AG08396 (cell line): ENCODE measurements at places on chromosomes 4 and X.

DNA sequence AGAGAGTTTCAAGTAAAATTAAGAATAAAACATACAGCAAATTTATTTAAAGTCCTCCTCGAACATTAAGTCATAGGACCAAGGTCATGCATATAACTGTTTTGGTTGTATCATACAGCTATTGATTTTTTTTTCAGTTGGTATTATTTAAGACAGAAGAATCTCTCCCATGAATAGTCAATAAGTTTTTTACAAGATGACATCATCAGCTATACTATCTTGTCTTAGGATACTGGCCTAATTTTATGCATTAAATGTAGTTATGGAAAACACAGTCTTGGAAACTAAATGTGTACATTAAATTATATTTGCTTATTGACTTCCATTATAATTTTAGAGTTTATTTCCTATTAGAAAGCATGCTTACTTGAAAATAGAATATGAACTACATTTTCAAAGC lies 755.9 kb downstream of the PCDH19 start:
- no peak for DNase-seq

GRCh38 chr4:8403976-8404375 lies 36.5 kb downstream of the ACOX3 start:
- no peak for DNase-seq

GRCh38 chr4:76783836-76784235 lies 114.1 kb downstream of the SOWAHB start:
- DNase-seq: no peak

GRCh38 chrX:34875204-34875603 lies 67.4 kb upstream of the FAM47B start:
- peak; percentile 22 for DNase-seq

DNA sequence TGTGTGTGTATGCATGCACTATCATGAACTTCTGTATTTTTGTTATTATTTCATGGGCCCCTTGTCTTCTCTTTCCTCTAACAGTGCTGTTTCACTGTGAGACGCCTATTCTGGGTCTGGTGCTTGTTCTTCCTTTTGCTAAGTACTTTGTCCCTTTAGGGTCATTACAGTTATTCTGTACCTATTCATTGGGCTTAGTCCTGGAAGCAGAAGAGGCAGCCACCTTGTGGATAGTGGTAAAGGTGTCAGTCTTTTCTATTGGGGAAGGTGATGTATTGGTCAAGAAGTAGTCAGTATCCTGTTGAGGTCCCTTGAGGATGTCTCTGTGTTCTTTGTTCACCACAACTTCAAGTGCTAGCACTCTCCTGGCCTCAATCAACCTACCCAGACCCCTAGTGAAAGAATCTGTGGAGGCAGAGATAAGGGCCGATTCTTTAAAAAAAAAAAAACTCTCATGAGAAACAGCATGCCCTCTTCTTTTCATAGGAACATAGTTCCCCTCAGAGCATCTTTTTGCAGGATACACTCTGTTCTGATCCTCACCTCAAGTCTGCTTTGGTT lies 593.8 kb downstream of the SPRY1 start:
- no peak for DNase-seq

DNA sequence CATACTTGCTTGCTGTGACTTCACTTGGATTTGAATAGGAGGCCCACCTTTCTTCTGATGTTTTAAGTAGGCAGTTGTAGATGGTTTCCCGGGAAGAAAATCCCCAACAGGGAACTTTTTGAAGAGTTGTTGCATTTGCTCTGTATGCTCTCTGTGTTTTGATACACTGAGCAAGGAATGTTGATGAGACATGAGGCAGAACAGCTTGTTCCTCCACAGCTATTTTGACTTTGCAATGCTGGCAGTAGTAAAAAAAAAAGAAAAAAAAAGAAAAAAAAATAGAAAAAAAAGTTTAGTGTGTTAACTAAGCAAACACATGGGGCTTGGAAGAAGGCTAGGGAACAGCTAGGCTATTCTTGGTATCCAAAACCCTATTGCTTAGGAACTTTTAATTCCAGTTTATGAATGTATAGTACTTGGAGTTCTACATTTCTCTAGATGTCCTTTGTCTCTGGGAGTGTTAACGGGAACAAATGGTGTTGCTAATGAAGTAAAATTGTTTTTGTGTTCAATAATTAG lies 23.4 kb upstream of the PAQR3 start:
- DNase-seq: no peak

DNA sequence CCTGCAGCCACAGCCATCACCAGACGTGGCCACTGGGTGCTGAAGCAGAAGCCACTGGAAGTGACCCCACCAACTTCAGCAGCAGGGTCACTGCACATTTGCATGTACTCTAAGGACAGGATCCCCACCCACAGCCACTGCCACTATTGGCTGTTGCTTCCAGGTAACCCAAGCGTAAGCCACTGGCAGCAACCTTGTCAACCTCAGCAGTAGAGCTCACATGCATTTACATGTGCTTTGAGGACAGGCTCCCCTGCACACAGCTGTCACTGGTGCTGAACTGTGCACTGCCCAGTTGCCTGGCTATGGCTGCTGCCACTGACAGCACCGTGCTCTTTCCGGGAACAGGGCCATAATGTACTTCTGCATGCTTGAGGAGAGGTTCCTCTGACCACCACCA lies 332.4 kb upstream of the DMD start:
- DNase-seq: no peak

DNA sequence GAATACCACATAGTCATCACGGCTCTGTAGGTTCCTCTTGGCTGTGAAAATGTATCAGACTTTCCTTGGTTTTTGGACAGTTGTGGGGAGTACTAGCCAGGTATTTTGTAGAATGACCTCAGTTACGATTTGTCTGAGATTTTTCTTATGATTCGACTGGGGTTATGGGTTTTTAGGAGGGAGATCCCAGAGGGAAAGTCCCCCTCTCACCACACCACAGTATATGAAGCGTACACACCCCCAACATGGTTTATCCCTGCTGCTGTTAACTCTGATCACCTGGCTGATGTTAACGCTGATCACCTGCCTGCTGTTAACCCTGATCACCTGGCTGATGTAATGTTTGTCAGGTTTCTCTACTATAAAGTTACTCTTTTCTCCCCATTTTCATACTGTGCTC lies 72.6 kb downstream of the ANAPC4 start:
- no peak for DNase-seq

DNA sequence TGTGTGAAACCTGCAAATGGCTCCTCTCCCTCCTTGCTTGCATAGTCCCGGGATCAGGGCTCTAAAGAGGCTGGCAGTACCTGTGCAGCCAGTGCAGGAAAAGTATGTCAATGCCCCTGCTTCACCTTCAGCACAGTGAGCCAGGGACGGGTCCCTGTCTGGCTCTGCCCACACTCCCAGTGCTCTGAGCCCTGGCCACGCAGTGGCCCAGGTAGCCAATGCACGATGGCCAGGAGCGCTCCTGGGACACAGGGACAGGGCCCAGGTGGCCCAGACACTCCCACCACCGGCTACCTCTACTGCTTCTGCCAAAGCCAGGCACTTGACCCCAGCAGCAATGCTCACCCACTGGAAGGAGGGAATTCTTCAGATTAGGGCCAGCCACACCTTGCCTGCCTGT lies 68.0 kb upstream of the MAGEA10 start:
- no peak for DNase-seq

- no peak for DNase-seq
These were observed 41.8 kb downstream of the FGF13 start for GRCh38 chrX:138669693-138670092.

- DNase-seq: no peak
These were observed 19.2 kb downstream of the PPP3CA start for GRCh38 chr4:101328063-101328602.

DNA sequence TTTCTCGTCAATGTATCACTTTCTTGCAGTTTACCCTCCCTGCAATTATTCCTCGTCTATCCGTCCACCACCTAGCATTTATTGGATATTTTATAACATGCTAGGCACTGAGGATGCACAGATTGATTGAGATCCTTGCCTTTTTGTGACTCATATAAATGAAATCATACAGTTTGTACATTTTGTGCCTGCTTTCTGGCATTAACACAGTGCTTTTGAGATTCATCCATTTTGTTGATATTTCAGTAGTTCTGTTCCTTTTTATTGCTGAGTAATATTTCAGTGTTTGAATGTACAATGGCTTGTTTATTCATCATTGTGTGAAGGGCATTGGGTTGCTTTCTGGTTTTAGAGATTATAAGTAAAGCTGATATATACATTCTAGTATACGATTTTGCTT lies 841 bp downstream of the TBC1D19 start:
- DNase-seq: no peak

- peak; percentile 58 for DNase-seq
These were observed 28.3 kb downstream of the AREG start for GRCh38 chr4:74473155-74473811.

GRCh38 chr4:141684785-141685184 lies 48.4 kb downstream of the IL15 start:
- no peak for DNase-seq

DNA sequence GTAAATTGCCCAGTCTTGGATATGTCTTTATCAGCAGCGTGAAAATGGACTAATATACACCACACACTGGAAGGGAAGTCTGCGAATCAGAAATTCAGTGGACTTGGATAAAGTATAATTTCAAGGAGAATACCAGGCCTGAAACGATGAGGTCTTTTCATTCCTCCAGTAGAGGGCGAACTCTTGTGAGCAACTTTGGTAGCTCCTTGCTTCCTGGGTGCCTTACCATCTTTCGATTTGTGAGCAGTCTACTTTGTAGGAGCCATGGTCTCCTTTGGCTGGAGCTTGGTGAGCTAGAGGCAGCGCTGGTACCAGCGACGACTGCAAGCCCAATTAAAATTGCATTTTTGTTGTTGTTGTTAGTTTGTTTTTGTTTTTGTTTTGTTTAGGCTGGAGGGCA lies 791.9 kb downstream of the FAT4 start:
- no peak for DNase-seq

GRCh38 chrX:41923211-41923977 lies at the start of gene CASK:
Gene CASK, minus strand, starts transcription at chrX:41923554. Its CDS starts 566 bp downstream, at chrX:41922988.
- DNase-seq: peak; percentile 94

- DNase-seq: no peak
These were observed 380.6 kb downstream of the INPP4B start for GRCh38 chr4:142465526-142465925.

DNA sequence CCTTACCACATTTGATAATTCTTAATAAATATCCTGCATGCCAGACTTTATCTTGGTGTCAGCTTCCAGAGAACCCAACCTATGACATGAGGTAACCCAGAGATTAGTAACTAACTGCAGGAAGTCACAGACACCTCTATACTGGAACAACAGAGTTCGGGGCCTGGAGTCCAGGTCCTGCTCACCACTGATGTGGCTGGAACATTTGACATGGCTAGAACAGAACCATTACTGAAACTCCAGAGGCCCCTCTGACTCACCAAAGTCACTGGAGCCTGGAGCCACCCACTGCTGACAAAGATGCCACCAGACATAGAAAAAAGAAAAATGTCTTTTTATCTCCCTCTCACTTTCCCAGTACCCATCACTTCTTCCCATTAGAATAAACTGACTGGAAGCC lies 403.7 kb downstream of the MID1IP1 start:
- no peak for DNase-seq

DNA sequence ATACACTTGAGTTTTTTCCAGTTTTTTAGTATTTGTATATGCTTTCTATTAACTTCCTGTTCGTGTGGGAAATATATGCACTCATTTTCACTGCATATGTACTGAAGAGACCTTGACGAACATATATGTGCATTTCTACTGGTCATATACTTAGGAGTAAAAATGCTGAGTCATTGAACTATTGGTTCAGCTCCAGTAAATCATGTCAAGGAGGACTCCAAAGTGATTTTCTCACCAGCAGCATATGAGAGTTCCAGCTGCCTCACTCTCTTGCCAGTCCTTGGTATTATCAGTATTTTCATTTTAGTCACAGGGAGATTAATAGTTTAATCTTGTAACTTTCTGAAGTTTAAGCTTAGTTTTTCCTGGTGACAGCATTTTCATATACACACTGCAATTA lies 2750.2 kb downstream of the ARAP2 start:
- DNase-seq: no peak

GRCh38 chr4:139763672-139764071 lies 98.1 kb downstream of the MGST2 start:
- no peak for DNase-seq

DNA sequence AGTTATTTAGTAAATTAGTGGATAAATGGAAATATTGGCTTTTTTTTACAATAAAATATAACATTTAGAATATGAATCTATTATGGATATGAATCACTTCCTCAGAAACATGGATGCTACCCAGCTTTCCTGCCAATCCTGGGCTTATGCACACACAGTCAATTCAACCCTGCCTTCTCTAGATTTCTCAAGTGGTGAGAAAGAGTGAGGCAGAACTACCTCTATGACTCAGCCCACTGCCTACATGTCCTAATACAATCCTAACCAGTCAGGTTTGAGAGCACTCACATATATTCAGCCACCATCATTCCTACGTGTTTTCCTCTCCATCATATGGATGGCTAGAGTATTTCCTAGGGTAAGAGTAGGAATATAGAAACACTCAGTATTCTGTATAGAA lies 91.1 kb upstream of the ANKRD50 start:
- DNase-seq: peak; percentile 3

DNA sequence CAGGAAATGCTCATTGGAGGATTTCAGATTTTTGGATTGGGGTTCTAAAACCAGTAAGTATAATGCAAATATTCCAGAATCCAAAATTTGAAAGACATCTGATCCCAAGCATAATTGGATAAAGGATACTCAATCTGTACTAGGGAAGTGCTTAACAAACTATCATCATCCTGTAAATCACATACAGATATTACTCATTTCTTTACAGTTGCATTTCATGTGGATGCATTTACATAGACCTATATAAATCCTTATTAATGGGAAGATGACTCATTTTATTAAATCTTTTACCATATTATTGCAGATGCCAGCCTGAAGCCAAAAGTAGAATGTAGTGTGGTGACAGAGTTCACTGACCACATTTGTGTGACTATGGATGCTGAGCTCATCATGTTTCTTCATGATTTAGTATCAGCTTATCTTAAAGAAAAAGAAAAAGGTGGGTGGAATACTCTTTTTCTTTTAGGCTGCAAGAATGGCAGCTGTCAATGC lies 22.4 kb upstream of the ADAD1 start:
- no peak for DNase-seq

- DNase-seq: no peak
These were observed 149.8 kb upstream of the ARHGEF9 start for GRCh38 chrX:63934791-63935190.

- DNase-seq: no peak
These were observed 7.0 kb downstream of the RTL5 start for GRCh38 chrX:72124540-72125201.

- DNase-seq: no peak
These were observed 595.5 kb downstream of the RAPGEF2 start for GRCh38 chr4:159698336-159698735.

GRCh38 chr4:8528713-8529112 lies 51.5 kb upstream of the GPR78 start:
- no peak for DNase-seq

- DNase-seq: no peak
These were observed 237.9 kb downstream of the ARHGAP10 start for GRCh38 chr4:147969573-147970385.

- DNase-seq: peak; percentile 4
These were observed 372.9 kb downstream of the KLHL13 start for GRCh38 chrX:117743469-117744251.

- peak; percentile 50 for DNase-seq
These were observed 378.4 kb downstream of the ANKRD50 start for GRCh38 chr4:124334119-124334518.
